ENCODE measurements at places on chromosomes 2 and 18.

GRCh38 chr2:35421485-35421884 lies 934.1 kb upstream of the CRIM1 start:
- no peak for DNase-seq

GRCh38 chr18:29651122-29651680 lies 1391.3 kb downstream of the DSC3 start:
- no peak for DNase-seq

GRCh38 chr2:69375494-69376353 lies 11.3 kb downstream of the GFPT1 start:
- DNase-seq, result no peak

GRCh38 chr2:148654435-148654834 lies 9.9 kb downstream of the EPC2 start:
- DNase-seq, result no peak

DNA sequence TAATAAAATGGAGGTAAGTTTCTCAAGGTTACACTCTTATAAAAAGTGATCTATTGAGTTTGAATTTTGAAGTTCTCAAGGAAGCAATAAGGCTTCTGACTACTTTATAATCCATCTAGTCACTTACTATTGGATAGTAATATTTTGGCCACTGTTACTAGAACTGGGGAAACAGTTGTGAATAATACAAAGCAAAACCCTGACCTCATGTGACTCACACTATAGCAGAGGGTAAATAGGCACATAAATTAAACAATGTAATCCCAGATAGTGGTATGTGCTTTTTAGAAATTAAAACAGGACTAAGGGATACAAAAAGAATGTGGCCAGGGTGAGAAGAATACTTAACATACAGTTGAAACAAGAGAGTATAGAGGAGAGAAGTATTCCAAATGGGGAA lies 78.6 kb downstream of the CALCRL start:
- no peak for DNase-seq
